Aorta (tissue), 5 donors: ENCODE measurements at places on chromosomes 13 and 19. TPM values are rescaled to one million over a fixed set of nuclear protein-coding genes. Genes with fewer than 3 reads are reported as not detected.

DNA sequence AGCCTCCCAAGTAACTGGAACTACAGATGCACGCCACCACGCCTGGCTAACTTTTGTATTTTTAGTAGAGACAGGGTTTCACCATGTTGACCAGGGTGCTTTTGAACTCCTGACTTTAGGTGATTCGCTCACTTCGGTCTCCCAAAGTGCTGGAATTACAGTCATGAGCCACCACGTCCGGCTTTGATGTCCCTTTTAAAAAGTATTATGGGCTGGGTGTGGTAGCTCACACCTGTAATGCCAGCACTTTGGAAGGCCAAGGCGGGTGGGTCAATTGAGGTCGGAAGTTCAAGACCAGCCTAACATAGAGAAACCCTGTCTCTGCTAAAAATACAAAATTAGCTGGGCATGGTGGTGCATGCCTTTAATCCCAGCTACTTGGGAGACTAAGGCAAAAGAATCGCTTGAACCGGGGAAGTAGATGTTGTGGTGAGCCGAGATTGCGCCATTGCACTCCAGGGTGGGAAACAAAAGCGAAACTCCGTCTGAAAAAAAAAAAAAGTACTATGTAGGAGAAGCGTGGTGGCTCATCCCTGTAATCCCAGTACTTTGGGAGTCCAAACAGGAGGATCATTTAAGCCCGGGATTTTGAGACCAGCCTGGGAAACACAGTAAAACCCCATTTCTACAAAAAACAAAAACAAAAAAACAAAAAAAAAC lies 22.8 kb upstream of the ERVV-1 start:
- H3K4me3 ChIP-seq: no peak overlapping the region
- H3K36me3 ChIP-seq: no peaks in the 10 kb centered on the region
- peaks cover 2% of the 10 kb centered on the region for H3K4me1 ChIP-seq
- no peaks in the 10 kb centered on the region for H3K27me3 ChIP-seq
- no peak overlapping the region for H3K27ac ChIP-seq

DNA sequence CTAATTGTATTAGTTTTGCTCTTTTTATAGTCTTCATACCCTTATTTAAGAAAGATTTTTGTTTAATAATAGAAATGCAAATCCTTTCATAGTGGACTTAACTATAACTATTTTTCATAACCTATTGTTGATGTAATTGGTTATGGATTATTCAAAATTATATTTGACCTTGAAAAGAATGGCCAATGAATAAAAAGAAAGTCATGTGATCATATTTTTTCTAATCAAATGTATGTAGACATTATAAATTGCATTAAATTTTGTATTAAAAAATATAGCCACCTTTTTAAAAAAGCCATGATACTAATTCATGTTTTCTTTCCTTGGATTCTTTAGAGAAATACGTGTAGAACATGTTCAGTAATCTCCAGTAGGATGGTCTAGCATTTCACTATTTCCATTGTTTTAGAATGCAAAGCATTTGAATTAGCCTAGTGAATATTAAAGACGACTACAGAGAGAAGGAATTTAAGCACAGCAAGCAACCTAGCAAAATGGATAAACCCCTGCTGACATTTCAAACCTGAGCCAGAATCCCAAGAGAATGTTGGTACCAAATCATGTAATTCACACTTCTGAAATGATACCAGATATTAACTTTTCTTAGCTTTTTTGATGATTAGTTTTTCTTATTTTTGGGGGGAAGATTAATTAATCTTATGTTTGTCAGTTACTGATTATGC lies 1297.4 kb upstream of the MIR17HG start:
- no peaks in the 10 kb centered on the region for H3K27me3 ChIP-seq
- H3K27ac ChIP-seq: no peak overlapping the region
- no peaks in the 10 kb centered on the region for H3K4me1 ChIP-seq
- H3K4me3 ChIP-seq: no peak overlapping the region

GRCh38 chr13:24725379-24725778 lies 38.6 kb upstream of the RNF17 start:
- no peak overlapping the region for H3K27ac ChIP-seq
- H3K4me3 ChIP-seq: no peak overlapping the region
- no peaks in the 10 kb centered on the region for H3K27me3 ChIP-seq
- DNase-seq: no peak

The CD320 gene
- polyA plus RNA-seq: 42.6 TPM

DNA sequence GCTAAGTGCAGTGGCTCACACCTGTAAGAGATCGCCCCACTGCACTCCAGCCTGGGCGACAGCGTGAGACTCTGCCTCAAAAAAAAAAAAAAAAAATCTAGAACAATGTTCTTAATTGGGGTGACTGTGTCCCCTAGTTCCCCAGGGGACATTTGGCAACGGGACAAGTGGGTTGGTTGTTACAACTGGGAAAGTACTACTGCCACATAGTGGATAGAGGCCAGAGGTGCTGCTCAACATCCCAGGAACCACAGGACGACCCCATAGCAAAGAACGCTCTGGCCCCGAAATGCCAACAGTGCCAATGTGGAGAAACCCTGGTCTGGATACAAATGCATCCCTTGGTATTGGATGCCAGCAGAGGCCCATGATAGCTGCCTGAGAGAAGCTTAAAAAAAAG lies 11.8 kb downstream of the NLRP12 start:
- no peaks in the 10 kb centered on the region for H3K36me3 ChIP-seq
- no peaks in the 10 kb centered on the region for H3K4me1 ChIP-seq
- no peak for DNase-seq
- H3K27me3 ChIP-seq: no peaks in the 10 kb centered on the region
- H3K27ac ChIP-seq: no peak overlapping the region

DNA sequence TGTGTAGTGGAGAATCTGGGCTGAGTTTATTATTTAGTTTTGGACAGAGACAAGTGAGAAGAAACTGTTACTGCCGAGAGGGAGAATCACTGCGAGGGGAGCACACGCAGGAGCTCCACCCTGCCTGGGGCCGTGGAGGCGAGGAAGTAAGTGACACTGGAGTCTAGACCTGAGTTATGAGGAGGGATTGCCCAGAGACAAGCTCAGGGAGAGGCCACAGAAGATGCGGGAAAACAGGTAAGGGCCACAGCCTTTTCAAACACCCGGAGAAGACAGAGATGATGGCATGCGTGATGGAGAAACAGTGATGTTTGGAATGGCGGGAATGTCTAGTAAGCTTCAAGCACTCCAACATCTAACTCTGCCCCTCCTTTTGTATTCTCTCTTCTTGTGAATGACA lies 84.1 kb downstream of the TNFSF11 start:
- no peaks in the 10 kb centered on the region for H3K27me3 ChIP-seq
- DNase-seq: no peak
- H3K4me1 ChIP-seq: no peaks in the 10 kb centered on the region
- no peaks in the 10 kb centered on the region for H3K36me3 ChIP-seq
